Activated CD8-positive, alpha-beta memory T cell treated with anti-CD3 and anti-CD28 coated beads, Interleukin-2, amount 50 U/mL, for 48 hours (primary cell): ENCODE measurements at places on chromosomes 6 and 20.
A peak's percentile ranks its signal among the peaks of the same experiment; 100 is the strongest.

DNA sequence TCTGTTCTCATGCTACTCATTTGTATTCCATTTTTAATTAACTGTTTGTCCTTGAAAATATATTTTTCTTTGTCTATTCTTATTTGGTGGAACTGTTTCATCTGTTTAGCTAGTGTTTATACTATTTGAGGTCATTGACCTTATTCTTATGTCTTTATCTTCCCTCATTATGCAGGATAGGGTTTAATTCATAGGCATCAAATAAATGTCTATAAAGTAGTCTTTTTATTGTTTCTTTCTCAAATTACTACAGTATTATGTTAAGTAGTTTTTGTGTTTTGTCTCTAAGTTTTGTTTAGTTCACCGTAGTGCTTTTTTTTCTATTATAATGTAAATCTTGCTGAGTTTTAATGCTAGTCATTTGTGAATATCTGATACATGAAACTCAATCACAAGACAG is 19.0 kb downstream of the TIAM2 start:
- DNase-seq, result no peak

- no peak for DNase-seq
These were observed 129.7 kb downstream of the FAXC start for GRCh38 chr6:99219788-99220187.

DNA sequence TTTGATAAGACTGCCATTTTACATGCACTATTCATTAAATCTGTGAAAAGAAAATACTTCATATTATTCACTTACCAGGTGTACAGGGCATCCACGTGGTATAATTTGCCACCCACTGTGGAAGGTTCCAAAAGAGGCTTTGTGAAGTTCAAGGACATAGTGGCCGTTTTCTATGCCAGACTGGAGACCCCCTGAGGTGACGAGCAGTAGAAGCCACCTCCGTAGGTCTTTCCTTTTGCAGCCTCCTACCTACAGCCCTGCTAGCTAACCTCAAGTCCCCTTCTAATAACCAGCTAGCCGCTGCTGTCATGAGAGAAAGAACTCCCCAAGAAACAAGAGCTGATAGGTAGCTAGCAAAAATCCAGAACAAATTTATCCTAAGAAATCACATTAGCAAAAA is 110.5 kb downstream of the ARHGAP18 start:
- no peak for DNase-seq

DNA sequence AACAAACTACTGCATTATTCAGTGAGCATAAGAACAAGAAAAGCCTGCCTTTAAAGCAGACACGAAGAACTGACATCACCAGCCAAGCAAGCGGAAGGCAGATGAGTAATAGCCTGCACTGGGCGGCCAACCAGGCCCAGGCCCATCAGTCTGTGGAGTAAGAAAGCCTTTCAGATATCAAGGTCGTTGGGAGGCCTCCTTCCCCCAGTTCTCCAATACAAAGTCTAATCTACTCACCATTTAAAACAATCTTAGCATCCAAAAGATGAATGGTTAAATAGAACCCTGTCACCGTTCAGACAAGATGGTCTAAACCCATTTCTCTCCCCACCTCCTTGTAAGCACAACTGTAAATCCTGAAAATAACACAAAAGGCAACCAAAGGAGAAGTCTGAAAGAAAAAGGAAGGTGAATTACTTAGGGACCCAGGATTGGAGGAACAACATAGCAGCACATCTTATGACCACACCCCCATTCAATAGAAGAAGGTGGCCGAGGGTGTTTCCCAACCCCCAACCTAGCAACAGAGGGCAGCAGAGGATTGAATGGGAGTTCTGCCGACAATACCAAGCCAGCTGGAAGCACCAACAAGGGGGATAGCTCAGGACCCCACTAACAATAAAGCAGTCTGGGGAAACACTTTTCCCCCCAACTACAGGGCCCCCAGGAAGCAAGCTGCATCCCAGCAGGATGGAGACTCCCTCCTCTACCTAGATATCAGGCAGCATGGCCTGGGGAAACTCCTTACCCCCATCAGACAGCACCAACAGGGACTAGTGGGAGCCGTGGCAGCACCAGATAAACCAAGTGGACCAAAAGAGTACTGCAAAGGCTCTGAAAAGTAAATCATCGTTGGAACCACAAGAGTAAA is 67.9 kb downstream of the ZHX3 start:
- no peak for DNase-seq

- DNase-seq, result no peak
These were observed 456.9 kb upstream of the JAG1 start for GRCh38 chr20:11130554-11131166.

- no peak for DNase-seq
These were observed 152.9 kb upstream of the DST start for GRCh38 chr6:56795466-56796195.

DNA sequence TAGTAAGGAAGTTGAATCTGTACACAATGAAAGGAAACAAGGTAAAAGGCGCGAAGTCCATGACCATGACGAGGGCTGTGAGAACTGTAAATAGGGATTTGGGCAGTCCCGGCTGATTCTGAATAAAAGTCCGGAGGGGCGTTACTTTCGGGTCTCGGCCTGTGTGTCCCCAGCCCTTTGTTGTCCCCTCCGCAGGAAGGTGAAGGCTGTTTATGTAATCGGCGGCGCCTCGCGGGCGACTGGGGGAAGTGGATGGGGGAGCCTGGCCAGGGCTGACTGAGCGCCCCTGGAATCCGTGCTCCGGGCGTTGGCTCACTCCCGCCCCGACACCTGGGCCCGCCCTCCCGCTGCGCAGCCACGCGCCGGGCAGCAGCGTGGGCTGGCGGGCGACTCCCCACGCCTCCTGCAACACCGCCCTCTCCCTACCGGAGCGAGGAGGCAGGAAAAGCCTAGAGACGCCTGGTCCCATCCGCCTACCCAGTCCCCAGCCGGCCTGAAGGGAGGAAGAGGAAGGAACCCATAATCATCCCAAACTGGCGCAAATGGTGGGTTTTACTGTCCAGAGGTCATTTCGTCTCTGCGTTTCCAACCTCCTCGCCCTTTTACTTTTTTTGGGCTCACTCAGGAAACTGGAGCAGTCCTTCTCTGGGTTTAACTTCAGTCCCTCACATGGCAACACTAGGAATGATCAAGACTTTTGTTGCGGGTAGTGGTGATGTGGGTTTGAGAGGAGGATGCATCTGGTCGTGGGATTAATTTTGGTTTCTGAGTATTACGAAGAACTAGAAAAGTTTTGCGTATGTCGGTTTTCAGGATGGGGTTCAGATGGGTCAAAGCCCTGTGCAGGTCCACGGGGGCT is 12.1 kb downstream of the TRIM31 start:
- no peak for DNase-seq

GRCh38 chr6:37145443-37145842 is 24.5 kb upstream of the PIM1 start:
- DNase-seq, result no peak

- no peak for DNase-seq
These were observed 454.7 kb downstream of the TFAP2B start for GRCh38 chr6:51273228-51273961.

DNA sequence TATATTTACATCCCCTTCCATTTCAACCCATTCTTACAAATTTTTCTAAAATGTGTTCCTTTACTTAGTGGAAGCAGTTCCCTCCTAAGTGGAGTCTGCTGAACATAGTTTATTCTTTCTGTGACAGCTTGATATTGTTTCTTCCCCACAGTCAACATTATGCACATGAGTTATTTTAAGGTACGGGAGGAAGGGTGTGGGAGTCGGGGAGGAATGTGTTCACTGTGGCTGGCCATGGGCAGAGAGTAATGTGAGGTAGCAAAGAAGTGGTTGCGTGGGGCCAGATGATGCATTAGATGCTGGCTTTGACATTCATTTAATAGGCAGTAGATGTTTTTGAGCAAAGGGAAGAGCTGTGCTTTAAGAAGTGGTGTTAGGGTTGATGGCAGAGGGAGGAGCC is 98.5 kb downstream of the ARMC2 start:
- no peak for DNase-seq

GRCh38 chr6:37535759-37536490 is 36.2 kb upstream of the CCDC167 start:
- no peak for DNase-seq

- peak; percentile 57 for DNase-seq
These were observed 50.3 kb upstream of the PREP start for GRCh38 chr6:105452924-105453756.

DNA sequence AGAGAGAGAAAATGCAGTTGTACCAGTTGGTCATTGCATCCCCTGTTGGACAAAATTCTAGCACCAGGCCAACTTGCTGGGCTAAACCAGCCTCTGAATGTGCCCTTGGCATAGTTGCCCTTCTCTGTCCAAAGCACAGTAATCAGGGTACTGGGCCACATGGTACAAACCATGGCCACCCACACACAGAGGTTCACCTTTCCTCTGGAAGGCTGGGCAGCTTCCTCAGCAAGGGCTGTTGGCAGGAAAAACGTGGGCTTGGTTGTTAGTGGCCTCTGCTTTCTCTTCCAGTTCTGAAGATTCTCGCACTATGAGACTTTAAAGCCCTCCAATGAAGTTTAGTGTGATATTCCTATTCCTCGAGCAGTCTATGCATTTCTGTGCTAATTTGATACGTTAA is 706 bp downstream of the DDO start:
- no peak for DNase-seq

DNA sequence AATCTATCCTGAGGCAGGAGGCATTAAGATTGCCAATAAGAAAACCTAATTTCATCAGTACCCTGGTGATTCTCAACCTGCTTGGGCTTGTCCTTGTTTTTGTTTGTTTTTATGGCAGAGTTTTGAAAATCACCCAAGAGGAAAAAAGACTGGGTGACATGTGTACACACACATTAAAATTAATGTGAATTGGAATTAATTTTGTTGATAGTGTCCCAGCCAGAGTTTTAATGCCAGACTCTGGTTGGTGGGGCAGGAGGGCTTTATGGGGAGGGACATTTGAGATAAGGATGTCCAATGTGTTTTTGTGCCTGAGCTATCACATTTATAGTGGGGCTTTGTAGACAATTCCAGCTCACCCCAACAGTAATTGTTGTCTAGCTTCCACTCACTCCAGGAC is 184.6 kb downstream of the ID4 start:
- no peak for DNase-seq

DNA sequence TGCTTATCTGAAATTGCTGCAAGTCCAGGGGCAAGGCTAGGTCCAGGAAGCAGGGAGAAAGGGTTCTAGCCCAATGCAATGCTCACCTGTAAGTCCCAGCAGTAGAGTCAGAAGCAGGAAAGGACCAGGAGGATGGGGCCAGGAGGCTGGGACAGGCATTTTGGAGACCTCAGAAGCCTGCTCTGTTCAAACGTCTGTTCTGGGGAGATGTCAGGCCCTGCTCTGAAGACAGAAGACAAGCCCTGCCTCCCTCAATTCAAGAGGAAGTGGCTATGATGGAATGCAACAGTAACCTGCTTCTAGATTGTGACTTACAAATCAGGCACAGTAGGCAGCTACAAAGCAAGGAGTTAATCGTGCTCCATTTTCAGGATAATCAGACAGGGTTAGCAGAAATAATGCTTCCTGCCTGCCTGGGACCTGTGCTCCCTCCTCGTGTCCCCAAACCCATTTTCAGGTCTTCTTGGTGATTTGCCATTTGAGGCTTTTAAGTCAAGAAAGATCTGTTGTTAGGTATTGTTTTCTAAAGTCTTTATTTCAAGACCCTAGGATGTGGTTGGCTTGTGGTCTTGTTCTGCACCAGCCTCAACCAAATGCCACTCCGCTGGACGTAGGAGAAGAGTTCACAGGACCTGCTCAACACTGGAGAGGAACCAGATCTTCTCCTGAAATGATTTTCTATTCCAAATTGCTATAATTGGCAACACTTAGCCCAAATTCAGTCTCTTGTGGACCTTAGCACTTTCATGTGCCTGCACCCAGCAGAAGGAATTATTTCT is at the start of gene SIRPG:
Gene SIRPG, minus strand, starts transcription at position 224 of the 779 bp plus-strand sequence. Its CDS starts 65 bp downstream, at position 159.
- DNase-seq, result no peak

GRCh38 chr6:15990179-15990578 is 138.7 kb upstream of the MYLIP start:
- no peak for DNase-seq

DNA sequence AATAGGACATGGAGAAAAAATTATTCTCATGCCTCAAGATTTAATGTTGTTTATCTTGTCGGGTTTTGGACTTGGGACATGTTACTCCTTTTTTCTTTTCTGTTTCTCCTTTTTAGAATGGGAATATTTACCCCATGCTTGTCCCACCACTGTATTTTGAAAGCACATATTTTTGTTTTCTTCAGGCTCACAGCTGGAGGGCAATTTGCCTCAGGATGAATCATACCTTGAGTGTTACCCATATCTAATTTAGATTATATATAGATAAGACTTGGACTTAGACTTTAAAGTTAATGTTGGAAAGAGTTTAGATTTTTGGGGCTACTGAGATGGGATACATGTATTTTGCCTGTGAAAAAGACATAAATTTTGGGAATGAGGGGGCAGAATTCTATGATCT is 541.6 kb upstream of the MAN1A1 start:
- no peak for DNase-seq

DNA sequence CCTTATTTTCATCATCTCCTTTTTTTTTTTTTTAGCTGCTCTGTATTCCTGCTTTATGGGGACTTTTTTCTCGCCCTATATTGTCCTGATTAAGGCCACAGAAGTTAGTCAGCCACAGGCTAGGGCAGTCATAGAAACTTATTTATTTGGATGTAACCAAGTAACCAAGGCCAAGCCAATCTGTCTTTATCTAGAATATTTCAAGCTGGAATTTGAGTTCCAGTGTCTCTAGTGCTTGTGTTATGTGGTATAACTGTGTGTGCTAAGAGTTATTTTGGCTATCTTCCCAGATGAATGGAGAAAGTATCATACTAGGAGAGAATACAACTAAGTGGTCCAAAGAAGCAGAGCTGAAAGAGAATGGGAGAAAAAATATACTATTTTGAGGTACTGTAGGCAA is 751.5 kb downstream of the CBLN4 start:
- no peak for DNase-seq

DNA sequence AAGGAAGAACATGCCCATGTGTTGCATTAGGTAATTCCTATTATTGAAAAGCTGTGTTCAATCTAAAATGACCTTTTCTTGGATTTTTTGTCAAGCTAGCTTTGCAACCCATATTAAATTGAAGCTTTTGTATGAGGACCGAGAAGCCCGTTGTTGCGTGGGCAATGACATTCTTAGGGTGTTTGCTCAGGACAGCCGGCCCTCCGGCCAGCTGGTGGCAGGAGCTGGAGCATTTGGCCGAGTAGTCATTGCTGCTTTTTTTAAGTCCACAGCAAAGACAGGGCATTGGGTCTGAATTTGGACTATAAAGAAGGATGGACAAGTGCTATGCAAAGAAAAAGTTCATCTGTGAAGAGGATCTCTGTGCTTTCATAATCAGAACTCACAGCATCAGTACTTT is 365.8 kb downstream of the SAMD5 start:
- DNase-seq, result no peak

GRCh38 chr6:57173056-57173885 is 1.1 kb downstream of the BAG2 start:
- DNase-seq, result peak; percentile 62

GRCh38 chr6:134468633-134469032 is 150.7 kb upstream of the SGK1 start:
- no peak for DNase-seq
